NCI-H1694 treated with DMSO at 0.1 percent for 48 hours (cell line): ENCODE measurements at places on chromosomes 1 and 21.

- DNase-seq, result peak; percentile 69
Measured at GRCh38 chr1:12450090-12450755, 167.8 kb downstream of the DHRS3 start.

GRCh38 chr1:168159251-168159650 is 19.5 kb upstream of the TIPRL start:
- DNase-seq, result no peak

- DNase-seq, result no peak
Measured at GRCh38 chr21:42237577-42237976, 18.6 kb downstream of the ABCG1 start.

DNA sequence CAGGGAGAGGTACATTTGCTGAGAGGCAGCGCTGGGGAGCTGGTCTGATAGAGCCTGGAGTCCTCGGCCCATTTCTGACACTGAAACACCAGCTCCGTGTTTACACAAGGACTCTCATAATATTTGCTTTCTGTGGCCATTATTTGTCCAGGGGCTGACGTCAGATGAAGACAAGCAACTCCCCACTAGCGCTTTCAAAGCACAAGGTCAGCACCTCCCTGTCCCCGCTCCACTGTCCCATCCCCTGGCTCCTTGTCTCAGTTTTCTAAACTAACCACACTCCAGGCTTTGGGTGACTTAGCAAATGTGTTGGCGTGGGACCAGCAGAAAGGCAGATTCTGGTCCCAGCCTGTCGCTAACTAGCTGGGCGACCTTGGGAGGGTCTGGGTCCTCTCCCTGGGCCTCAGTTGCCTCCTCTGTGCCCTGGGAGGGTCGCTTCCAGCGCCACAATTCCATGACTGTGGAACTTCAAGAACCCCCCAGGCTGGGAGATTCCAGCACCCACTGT is 37.4 kb upstream of the ZBTB40 start:
- no peak for DNase-seq

- DNase-seq, result no peak
Measured at GRCh38 chr1:235972311-235972689, 92.6 kb downstream of the NID1 start.

DNA sequence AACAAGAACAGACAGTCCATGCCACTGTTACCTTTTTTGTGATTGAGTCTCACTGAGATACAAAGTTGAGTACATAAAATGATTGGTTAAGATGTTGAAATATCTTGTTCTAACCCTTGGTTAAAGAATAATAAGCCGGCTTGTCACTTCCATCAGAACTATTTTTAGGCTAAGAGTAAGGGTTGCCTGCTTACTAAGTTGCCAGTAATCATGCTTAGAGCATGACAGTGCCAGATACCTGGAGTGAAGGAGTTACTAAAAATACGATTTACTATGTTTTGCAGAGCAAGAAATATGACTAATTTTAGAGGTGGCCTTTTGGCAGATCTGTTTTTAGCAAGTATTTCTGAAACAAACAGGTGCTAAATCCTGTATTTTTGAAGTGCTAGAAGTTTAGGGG is 6.0 kb downstream of the HUNK start:
- DNase-seq, result no peak

- no peak for DNase-seq
Measured at GRCh38 chr1:231500666-231501065, 27.8 kb upstream of the TSNAX start.

- no peak for DNase-seq
Measured at GRCh38 chr1:107357376-107357775, 216.5 kb downstream of the NTNG1 start.

DNA sequence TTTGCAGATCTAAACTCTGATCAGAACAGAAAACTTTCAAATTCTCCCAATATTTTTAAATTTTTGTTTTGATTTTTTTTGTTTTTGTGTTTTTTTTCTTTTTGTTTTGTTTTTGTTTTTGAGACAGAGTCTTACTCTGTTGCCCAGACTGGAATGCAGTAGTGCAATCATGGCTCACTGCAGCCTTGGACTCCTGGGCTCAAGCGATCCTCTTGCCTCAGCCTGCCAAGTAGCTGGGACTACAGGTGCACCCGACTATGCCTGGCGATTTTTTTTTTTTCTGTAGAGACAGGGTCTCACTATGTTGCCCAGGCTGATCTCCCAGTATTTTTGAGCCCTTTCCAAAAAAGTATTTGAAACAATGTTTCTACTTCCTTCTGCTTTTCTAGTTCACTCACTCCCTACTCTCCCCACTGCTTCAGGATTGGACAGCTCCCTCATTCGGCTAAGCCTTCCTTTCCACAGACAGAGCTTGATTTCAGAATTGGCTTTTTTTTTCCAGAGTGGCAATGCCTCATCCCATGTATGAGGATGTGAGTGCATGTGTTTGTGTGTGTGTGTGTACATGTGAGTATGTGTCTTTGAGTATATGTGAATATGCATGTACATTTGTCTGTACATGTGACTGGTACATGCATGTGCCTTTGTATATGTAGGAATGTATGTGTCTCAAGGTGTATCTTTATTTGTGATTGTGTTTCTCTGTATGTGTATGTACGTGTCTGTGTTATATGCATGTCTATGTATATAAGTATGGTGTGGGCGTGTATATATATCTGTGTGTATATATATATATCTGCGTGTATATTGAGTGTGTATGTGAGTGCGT is 11.9 kb downstream of the LHX4 start:
- DNase-seq, result no peak

- no peak for DNase-seq
Measured at GRCh38 chr1:220642285-220642684, 47.9 kb upstream of the C1orf115 start.

DNA sequence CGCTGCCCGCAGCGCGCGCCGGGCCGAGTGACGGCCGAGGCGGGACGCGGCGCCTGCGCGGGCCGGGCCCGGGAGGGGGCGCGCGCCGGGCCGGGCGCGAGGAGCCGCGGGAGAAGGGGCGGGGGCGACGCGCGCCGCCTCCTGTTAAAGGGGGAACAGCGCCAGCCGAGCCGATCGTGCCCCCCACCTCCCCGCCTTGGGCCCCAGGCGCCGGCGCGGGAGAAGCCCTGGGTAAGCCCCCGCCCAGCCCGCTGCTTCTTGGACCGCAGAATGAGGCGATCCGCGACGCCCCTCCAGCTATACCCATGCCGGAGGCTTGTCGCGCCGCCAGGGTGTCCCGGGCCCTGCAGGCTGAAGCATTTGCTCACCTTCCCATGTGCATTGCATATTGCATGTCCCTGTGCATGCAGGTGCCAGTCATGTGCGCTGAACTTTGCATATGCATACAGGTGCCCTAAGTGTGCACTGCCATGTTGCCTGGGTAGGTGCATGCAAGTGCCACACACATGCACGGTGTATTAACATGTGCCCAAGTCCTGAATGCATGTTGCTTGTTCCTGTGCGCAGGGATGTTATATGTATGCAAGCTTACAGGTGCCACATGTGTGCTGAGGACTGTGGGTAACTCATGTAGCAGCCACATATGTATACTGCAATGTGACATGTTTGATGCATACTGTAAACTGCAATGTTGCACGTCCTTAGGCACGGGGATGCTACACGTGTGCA is at the start of gene ADGRB2:
Gene ADGRB2, minus strand, starts transcription at position 29 of the 729 bp plus-strand sequence. CDS start 7,119 bp downstream, outside the sequence.
- DNase-seq, result no peak

DNA sequence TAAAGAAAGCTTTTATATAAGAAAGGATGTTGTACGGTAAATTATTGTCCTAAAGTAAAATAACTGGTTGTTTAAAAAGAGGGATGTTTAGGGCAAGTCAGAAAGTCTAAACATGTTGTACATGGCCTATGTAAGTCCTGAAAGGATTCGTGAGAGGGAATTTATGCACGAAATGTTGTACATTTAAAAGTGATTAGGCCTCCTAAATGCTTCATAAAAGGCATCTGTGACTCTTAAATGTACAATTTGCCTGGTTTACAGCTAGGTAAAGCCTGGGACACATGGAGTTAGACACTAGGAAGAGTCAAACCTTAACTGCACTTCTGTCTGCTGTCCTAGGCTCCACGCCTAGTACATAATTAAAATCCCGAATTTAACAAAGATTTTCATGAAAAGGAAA is 9.7 kb downstream of the KRTAP13-3 start:
- no peak for DNase-seq

GRCh38 chr1:209673631-209674417 is 1.4 kb upstream of the G0S2 start:
- DNase-seq, result no peak

- no peak for DNase-seq
Measured at GRCh38 chr1:224744521-224744920, 128.4 kb downstream of the CNIH3 start.

DNA sequence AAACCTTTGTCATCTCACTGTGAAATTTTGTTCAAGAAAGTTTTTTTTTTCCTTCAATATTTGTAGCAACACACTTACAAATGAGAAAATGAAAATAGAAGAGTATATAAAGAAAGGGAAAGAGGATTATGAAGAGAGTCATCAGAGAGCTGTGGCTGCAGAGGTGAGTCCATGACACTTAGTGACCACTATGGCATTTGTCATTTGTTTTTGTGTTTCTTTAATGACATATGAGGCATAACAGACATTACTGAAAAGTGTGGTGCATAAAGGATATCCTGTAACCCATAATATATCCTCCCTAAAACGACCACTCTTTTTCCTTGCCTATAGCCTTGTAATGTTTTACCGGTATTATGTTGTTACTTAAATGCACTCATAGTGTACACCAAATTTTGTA is 80.2 kb downstream of the VPS26C start:
- no peak for DNase-seq

DNA sequence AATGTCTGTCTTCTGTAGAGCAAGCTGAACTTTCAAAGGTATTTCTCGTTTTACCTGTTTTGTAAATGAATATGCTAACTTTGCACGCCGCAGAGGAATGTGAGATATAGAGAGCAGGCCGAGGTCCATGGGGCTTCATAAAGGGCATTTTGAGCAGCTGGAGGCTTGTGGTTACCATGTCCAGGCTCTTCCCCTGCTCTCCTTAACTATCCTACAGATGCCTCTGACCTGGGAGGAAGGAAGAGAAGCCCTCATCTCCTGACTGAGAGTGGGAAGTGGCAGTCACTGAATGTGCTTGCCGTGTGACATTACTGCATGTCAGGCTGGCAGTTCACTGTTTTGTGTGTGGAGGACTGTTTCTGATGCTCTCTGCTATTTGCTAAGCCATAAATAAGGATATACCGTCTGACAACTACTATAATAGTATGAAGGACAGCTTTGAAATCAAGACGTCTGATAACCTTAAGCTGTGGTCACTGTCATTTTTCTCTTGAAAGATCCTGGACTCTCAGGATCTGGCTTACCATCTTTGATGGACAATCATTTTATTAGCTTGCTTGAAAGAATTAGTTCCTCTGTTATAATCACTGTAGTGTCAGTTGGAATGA is 92.2 kb downstream of the DYRK1A start:
- DNase-seq, result no peak

- no peak for DNase-seq
Measured at GRCh38 chr1:21725748-21726392, 56.7 kb upstream of the RAP1GAP start.

DNA sequence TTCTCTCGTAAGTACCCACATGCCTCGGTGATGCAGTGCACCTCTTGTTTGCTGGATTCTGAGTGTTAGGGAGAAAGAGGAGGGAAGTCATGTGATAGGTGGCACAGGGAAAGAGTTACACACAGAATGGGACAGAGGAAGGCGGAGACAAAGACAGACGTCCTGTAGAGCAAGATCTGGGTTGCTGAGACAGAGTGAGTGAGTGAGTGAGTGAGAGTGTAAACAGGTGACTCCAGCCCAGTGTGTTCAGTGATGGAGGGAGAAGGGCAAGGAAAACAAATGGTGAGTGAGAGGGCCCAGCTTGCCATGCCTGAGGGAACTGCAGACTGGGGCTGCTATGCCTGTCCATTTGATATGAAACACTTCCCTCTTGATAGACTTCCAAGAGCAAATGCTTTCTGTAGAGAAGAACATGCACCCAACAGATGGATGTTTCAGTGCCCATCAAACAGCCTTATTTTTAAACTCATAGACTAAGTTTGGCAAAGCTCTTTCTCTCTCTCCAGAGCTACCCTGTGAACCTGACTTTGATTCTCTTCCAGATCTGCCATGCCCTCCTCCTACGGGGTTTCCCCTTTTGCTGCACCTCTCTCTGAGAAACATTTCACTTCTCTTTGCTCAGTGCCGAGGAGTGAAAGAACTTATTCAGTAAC is 209.9 kb upstream of the COA6 start:
- DNase-seq, result no peak
